ENCODE measurements at places on chromosomes 1 and 21.

DNA sequence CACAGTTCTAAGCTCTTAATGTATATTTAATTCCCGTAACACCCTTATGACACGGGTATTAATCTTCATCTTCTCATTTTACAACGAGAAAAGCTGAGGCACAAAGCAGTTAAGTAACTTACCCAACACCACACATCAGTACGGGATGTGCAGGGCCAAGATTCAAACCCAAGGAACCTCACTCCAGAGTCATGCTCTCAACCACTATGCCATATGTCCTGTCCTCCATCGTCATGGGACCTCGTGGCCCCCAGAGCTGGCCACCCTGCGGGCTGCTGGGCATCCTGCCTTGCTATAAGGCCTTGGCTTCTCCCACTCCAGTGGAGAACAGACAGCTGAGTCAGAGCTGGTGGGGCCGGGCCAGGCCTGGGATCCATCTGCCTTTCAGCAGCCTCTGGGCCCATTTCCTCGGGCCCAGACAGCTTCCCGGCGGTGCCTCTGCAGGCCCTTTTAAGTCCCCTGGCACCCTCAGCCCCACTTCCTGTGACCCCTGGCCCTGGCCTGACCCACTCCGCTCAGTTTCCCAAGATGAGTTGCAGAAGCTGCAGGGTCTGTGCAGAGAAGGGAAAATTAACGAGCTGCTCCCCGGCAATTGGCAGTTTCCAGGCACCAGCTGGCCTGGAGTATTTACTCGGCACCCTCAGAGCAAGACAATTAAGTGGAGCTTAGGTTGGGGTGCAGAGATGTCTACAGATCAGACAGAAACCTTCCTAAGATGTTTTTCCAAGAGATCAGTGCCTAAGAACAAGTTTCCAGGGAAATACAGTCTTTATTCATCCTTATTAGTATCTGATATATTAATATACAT, 98.2 kb downstream of the EPHB2 start:
- no peak for DNase-seq

DNA sequence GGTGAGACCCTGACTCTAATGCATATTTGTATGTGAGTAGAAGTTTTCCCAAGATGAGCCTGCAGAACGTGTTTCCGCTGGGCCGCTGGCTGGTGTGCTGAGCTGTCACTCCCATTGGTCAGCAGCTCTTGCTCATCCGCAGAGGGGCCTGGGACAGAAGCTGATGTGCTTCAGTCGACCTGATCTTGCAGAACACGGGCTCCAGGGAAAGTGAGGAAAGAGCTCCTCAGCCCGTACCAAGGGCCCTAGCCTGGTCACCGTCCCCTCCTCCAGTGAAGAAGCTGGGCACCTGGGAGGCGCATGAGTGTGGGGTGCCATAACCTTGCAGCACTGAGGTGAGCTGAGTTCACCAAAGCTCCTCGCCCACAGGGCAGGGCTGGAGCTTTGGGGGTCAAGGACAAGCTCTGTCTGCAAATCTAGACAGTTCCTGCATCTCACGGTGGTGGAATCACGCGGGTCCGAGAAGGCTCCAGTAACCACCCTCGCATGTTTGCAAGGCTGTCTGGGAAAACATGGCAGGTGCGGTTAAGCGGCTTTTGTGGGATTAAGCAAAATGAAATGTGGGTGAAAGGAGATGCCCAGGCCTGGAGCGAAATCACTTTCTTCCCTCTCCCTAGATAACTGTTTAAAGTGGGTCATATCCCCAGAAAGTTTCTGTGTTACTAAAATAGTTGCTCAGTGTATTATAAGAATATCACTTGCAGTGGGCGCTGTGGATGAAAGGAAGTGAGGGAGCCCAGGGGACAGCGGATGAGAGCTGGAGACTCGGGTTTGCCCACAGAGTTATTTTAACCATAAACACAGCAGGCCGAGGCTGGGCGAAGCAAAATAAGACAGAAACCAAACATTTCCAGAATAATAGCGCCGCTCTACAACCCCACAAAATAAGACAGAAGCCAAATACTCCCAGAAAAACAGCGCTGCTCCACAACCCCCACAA, 33.1 kb upstream of the LRRC3 start:
- DNase-seq, result no peak

GRCh38 chr21:45559216-45560105, 17.2 kb upstream of the SLC19A1 start:
- DNase-seq, result no peak

DNA sequence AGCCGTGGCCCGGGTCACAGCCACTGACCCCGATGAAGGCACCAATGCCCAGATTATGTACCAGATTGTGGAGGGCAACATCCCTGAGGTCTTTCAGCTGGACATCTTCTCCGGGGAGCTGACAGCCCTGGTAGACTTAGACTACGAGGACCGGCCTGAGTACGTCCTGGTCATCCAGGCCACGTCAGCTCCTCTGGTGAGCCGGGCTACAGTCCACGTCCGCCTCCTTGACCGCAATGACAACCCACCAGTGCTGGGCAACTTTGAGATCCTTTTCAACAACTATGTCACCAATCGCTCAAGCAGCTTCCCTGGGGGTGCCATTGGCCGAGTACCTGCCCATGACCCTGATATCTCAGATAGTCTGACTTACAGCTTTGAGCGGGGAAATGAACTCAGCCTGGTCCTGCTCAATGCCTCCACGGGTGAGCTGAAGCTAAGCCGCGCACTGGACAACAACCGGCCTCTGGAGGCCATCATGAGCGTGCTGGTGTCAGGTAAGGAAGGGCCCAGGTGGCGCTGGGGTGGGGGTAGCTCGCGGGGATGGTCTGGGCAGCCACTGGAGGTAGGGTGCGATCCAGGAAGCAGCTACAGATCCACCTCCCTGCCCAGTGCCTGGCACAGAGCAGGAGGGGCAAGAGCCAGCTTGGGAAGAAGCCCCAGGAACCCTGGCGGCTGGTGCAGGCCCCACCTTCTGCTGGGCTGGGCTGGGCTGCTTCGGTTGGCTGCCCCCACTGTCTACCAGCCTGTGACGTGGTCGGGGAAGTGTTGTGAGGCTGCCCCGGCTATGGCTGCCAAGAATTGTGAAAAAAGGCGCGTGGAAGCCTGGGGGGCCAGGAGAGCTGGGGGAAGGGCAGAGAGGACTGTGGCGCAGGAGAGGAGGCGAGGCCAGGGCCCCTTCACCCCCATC, 3.8 kb downstream of the CELSR2 start:
- DNase-seq, result no peak

GRCh38 chr1:1298861-1299685, 8.7 kb downstream of the ACAP3 start:
- DNase-seq, result no peak

DNA sequence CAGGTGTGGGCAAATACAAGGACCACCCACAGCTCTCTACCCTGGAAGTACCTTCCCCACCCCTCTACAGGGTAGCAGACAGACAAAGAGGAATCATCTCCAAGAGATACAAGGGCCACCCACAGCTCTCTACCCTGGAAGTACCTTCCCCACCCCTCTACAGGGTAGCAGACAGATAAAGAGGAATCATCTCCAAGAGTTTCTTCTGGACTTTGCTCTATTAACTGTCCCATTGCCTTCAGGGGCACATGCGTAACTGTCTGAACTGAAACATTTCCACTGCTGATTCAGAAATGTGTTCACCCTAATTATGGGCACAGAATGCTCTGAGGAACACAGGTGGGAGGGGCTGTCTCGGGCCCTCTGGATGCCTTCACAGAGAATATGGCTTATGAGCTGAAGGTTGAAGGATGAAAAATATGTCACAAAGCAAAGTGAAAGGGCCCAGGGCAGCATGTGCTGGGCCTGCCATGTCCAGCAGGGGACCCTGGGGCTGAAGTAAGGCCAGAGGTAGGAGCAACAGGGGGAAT, 43.9 kb downstream of the ZNF281 start:
- no peak for DNase-seq

- DNase-seq, result no peak
These were observed 75.4 kb downstream of the CACHD1 start for GRCh38 chr1:64545118-64545843.

GRCh38 chr1:244599937-244600350, 53.0 kb upstream of the DESI2 start:
- peak; percentile 9 for DNase-seq

GRCh38 chr1:225642177-225642576, 10.7 kb downstream of the ENAH start:
- DNase-seq, result no peak

DNA sequence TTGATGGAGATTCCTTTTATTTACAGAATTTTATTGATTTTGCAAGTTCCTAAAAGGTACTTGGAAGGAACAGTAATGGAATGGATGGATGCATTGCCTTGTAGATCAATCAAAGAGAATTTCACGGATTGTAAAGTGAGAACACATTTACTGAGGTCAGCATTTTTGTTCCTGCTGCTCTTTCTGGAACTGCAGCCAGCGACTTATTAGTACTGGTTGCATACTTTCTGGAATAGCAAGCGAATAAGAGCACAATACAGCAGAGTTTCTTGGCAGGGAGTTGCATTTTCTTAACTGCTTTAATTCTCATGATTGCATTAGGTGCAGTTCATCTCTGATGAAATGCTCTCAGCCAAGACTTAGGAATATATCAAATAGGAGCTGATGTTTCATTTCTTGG, 106.1 kb upstream of the CHODL start:
- no peak for DNase-seq

DNA sequence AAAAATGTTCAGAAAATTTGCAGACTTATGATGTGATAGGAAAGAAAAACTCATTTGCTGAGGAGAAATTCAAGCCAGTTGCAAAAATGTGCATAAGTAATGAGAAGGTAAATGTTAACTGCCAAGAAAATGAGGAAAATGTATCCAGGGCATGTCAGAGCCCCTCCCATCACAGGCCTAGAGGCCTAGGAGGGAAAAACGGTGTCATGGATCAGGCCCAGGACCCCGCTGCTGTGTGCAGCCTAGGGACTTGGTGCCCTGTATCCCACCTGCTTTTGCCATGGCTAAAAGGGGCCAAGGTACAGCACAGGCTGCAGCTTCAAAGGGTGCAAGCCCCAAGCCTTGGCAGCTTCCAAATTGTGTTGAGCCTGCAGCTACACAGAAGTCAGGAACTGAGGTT, 214.0 kb upstream of the ADGRL4 start:
- no peak for DNase-seq

DNA sequence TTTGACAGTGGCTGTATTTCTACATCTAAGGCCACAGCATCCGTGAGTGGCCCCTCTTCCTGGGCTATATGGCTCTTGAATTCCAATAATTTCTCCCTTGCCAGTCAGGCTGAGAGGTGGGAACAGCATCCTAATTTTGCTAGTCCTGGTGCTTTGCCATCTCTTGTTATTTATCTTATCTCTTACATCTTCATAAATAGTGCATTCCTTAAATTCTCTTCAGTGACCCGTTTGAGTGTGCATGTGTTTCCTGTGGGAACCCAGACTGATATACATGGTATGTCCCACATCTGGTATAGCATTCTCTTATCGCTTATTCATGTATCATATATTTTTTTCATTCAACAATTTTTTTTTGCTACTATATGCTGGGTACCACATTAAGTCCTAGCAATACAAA, 9.9 kb downstream of the S100A11 start:
- no peak for DNase-seq

- peak; percentile 37 for DNase-seq
These were observed 951 bp downstream of the GGPS1 start for GRCh38 chr1:235329139-235329902.

DNA sequence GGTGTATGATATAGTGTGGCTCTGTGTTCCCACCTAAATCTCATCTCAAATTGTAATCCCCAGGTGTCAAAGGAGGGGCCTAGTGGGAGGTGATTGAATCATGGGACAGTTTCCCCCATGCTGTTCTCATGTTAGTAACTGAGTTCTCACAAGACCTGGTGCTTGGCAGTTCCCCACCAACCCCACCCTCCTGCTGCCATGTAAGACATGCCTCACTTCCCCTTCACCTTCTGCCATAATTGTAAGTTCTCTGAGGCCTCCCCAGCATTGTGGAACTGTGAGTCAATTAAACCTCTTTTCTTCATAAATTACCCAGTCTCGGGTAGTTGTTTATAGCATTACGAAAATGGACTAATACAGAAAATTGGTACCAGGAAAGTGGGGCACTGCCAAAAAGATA, 1705.3 kb downstream of the NCAM2 start:
- DNase-seq, result no peak

GRCh38 chr21:29124645-29125044, 5.8 kb upstream of the MAP3K7CL start:
- DNase-seq, result no peak

- DNase-seq, result no peak
These were observed 16.0 kb upstream of the SGIP1 start for GRCh38 chr1:66517959-66518358.

DNA sequence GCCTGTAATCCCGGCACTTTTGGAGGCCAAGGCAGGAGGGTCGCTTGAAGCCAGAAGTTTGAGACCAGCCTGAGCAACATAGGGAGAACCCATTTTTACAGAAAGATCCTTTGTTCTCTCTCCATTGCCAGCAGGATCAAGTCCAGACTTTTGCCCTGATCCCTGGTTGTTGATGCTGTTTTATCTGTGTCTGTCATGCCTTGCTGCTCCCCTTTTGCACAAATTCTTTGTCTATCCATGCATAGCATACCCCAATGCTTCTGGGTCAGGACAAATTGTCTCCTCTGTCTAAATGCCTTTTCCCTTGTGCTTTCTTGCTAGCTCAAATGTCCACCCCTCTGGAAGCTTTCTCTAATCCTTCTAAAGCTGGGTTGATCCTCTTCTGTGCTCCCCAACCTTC, 25.3 kb upstream of the FAAH start:
- DNase-seq, result no peak

GRCh38 chr1:119594376-119594775, 53.7 kb downstream of the ZNF697 start:
- no peak for DNase-seq

GRCh38 chr1:72280711-72281110, 1.6 kb downstream of the NEGR1 start:
- no peak for DNase-seq

DNA sequence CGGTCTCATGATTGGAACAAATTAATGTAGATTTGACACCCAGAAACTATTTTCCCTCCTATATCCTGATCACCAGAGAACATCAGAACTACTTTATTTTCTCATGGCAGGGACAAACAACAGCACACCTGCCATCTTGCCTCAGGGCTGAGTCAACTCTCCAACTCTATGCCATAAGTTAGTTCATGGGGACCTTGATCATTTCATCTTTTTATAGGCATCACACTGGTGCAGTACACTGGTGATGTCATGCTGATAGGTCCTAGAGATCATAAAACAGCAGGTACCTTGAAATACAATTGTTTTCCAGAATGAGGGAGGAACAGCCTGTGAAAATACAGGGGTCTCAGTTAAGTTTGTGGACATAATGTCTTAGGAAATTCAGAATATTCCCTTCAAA, 45.8 kb downstream of the EDN2 start:
- DNase-seq, result no peak

GRCh38 chr1:198267921-198268320, 111.1 kb downstream of the NEK7 start:
- DNase-seq, result no peak

DNA sequence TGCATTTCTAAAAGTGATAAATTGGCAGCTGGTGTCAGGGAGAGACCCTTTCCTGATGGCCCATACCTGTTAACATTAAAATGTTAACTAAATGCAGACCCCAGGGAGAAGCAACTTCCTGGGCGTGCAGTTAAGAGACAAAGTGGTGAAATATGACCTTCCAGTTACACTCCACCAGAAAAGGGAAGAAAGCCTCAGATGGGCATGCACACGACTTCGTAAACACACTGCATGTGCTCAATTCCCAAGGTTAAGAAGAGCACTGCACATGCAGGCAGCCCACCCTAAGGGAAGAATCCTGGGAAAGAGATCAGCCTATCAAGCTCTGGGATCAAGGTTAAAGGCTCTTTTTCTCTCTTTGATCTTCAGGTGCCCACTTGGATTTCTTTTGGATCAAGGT, 9.7 kb upstream of the GBP6 start:
- DNase-seq, result no peak

Measured in activated T-cell treated with anti-CD3 and anti-CD28 coated beads, Interleukin-2, amount 50 U/mL, for 4 hours (primary cell).